ENCODE measurements at places on chromosomes 2 and 18. TPM values are rescaled to one million over a fixed set of nuclear protein-coding genes. Genes with fewer than 3 reads are reported as not detected.
A peak's percentile ranks its signal among the peaks of the same experiment; 100 is the strongest.

GRCh38 chr2:145599756-145600155 is 1079.8 kb upstream of the ZEB2 start:
- peak; percentile 78 for DNase-seq

- no peak for DNase-seq
Observed at GRCh38 chr2:51237626-51238271, 205.8 kb upstream of the NRXN1 start.

DNA sequence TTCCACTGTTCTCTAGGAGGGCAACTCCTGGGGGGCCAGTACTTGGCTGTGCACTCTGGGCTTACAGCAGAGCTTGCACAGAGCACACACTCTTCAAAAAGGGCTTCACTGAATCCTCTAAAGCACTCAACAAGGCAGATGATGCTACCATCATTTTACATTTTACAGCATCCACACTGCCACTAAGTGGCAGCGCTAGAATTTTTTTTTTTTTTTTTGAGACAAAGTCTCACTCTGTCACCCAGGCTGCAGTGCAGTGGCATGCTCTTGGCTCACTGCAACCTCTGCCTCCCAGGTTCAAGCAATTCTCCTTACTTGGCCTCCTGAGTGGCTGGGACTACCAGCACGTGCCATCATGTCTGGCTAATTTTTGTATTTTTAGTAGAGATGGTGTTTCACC is 8.6 kb downstream of the AMMECR1L start:
- no peak for DNase-seq

- DNase-seq, result no peak
Observed at GRCh38 chr2:100601661-100602060, 38.9 kb downstream of the PDCL3 start.

DNA sequence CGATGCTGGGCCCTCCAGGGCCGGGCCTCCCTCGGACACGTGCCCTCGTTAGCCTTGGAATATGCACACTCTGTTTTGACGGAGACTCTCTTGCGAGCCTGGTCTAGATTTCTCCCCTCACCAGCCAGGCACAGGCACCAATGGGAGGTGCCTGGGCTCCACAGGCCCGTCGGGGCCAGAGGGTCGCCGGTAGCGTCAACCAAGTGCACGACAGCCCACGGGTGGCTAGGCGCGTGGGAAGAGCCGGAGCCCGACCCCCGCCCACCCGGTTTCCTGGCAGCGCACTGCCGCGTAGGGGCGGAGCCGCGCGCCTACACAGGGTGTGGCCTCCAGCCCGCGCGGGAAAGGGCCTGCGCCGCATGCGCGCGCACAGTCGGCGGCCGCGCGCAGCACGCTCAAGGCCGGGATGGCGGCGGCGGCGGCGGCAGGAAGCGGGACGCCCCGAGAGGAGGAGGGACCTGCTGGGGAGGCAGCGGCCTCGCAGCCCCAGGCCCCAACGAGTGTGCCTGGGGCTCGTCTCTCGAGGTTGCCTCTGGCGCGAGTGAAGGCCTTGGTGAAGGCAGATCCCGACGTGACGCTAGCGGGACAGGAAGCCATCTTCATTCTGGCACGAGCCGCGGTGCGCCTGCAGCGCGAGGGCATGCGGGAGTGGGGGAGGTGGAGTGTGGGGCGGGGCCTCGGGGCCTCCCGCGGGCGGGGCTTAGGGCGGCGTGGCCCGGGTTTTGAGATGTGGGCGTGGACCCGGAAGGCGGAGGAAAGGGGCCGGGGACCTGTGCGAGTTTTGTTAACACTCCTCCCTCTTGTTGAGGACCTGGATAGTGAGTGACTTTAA is at the start of gene POLE4:
TSS of gene POLE4 (plus strand) at position 370 of the 832 bp plus-strand sequence. CDS start at position 407, 37 bp downstream.
- DNase-seq, result peak; percentile 73

DNA sequence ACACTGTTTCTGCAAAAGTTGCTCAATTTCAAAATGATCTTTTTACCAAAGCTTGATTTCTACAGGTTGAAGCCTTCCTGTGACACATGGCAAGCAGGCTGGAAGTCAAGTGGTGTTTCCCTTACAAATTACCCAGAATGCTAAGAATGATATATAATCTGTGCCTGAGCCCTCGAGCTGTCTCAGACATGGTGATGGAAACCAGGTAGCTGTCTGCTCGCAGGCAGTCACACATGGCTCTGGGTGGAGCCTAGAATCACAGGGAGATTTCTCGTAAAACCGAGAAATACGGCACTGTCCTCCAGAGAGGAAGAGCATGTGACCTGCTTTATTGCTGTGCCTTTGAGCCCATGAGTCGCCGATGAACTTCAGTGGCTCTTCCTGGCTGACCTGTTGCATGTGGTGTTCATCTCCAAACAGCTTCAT is 392.9 kb downstream of the ZNF521 start:
- no peak for DNase-seq

GRCh38 chr2:231935207-231935524 is 9.0 kb upstream of the NPPC start:
- no peak for DNase-seq

DNA sequence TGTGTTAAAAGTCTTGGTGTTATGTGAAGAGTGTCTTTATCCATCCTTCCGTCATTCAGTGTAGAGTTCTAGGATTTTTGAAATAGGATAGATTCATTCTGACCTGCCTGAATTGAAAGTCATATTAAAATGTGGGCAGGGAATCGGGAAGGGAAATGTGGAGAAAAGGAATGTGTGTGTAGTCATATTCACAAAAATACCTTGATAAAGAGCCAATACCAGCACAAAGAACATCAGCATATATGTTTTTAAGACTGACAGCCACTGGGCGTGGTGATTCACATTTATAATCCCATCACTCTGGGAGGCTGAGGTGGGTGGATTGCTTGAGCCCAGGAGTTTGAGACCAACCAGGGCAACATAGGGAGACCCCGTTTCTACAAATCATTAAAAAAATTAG is 188.1 kb downstream of the CAMKMT start:
- DNase-seq, result peak; percentile 70

GRCh38 chr2:191675807-191676721 is 1.9 kb upstream of the NABP1 start:
- no peak for DNase-seq

- DNase-seq, result peak; percentile 14
Observed at GRCh38 chr2:98333922-98334321, 12.3 kb upstream of the CNGA3 start.

DNA sequence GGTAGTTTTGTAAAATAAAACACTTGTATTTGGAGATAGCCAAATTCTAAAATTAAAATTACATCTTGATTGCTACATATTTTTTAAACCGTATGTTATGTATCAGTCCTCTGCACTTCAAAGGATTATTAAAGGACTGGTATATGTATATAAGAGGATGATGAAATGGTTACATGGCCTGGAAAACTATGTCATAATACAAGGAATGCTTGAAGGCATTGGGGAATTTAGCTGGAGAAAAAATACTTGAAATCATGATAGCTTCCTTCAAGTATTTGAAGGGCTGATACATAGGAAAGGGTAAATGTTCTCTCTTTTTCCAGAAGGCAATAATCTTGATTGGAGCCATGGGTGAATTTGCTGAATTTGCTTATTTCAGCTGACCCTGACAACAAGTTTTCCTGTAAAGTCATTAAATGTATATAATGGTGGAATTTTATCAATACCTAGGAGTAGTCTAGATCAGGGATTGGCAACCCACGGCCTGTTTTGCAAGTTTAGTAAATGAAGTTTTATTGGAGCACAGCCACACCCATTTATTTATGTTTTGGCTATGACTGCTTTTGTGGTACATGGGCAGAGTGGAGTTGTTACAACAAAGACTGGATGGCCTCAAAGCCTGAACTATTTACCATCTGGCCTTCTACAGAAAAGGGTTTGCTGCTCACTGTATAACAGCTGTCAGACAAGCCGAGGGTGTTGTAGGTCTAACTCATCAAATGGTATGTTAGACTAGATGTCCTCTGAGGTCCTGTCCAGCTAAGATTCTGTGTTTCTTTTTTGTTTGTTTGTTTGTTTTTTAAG is 34.4 kb downstream of the ACYP2 start:
- DNase-seq, result no peak

DNA sequence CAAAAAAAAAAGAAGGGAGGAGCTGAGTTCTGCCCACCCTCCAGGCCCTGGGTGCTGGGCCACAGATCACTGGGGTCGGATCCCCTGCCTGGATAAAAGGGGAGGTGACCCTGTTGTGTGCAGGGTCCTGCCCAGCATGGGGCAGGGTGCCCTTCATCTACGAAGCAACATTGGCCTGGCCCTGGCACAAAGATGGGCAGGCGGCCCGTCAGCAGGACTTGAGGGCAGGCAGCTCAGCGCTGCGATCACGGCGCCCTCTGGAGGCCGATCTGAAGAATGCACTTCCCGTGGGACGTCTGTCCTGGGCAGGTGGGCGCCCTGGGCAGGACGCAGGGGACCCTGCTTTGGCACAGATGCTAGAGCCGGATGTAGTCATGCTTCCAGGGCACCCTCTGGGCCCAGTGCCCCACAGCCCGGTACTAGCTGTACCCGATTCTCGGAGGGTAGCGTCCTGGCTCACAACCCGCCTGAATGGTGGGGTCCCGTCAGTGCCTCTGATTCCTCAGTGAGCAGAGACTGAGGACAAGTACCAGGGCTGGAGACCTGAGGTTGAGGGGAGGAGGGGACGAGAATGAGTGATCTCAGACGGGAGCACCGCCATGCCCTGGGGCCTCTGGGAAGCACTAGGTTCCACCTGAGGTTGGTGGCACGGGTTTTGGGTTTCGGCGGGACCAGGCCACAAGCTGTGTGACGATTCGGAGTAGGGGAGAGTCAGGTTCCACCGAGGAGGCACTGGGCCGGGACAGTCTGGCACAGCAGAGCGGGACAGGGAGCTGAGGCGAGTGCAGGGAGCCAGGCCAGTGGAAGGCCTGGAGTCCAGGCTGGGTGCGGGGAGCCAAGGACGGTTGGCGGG is 18.0 kb downstream of the ARID5A start:
- no peak for DNase-seq

- peak; percentile 90 for DNase-seq
Observed at GRCh38 chr2:10659898-10660568, 29.7 kb downstream of the NOL10 start.

- no peak for DNase-seq
Observed at GRCh38 chr2:197238043-197238365, 72.6 kb downstream of the ANKRD44 start.

- no peak for DNase-seq
Observed at GRCh38 chr2:105329561-105330495, at the start of gene TGFBRAP1. TGFBRAP1 (minus strand) TSS chr2:105329735; CDS start chr2:105308301, 21,434 bp downstream.

- no peak for DNase-seq
Observed at GRCh38 chr2:85355073-85355410, 473 bp downstream of the ELMOD3 start.

- no peak for DNase-seq
Observed at GRCh38 chr2:27651056-27651455, 12.4 kb downstream of the SUPT7L start.

DNA sequence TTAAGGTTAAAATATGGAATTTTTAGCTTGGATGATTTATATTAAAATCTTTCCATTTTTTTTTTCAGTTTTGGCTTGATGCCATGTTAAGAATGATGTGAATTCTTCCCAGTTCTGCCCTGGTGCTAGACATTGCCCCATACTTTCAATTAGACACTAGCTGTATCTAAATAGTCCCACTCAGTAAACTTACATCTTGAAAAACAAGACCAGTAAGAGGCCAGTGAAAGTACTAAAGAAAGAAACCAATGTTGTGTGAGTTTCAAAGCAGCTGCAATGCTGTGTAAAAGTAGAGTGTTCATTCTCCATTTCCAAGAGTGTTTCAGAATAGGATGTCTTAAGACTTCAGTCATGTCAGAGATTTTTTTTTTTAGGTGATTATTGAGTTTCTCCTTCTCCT is 40.0 kb upstream of the CYBRD1 start:
- DNase-seq, result no peak

- no peak for DNase-seq
Observed at GRCh38 chr18:22846088-22846683, 86.9 kb upstream of the RBBP8 start.

DNA sequence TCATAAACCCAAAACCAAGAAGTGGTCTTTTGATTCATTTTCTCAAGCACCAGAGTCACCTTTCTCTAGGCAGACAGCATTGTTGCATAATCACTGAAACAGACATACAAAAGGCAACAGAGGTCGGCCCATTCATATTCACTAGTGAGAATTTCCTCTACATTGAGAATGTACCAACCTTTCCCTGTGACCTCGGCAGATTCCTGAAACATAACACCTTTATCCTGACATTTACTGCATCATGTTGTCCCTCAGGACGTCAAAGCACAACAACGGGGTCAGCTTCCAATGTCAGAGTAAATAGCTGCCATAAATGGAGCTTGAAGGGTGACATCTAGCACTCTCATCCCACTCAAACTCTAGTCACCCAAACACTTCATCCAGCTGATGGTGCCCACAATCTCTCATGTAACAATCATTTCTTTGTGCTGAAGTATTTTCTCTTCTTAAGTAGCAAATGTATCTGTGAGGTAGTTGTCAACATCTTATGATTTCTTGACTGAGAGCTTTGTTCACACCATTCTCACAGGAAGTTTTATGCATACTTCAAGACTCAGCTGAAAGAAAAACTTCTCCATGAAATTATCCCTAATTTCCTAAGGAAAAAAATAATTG is 802.6 kb upstream of the CHAC2 start:
- DNase-seq, result no peak

DNA sequence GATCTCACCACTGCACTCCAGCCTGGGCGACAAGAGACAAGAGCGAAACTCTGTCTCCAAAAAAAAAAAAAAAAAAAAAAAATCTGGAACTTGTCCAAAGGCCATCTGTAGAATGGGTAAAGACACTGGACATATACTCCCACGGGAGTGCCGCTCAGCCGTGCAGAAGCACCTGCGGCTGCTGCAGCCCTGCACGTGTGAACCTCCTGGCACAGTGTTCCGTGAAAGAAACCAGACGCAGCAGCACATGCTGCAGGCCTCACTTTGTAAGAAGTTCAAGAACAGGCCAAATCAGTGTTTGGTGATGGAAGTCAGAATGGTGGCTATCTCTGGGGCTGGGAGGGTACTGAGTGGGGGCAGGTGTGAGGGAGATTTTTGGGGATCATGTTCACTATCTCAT is 6.5 kb downstream of the CHRND start:
- DNase-seq, result no peak

GRCh38 chr2:113117541-113118262 is 9.7 kb upstream of the IL1RN start:
- peak; percentile 94 for DNase-seq

- DNase-seq, result no peak
Observed at GRCh38 chr18:26448714-26449159, 99.6 kb downstream of the KCTD1 start.

DNA sequence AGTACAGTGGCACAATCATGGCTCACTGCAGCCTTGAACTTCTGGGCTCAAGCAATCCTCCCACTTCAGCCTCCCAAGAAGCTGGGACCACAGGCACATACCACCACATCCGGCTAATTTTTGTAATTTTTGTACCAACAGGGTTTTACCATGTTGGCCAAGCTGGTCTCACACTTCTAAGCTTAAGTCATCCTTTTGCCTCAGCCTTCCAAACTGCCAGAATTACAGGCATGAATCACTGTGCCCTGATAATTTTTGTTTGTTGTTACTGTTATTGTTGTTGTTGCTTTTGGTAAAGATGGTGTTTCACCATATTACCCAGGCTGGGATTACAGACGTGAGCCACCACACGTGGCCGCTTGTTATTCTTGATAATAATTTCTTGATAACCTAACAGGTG is 10.5 kb upstream of the COBLL1 start:
- no peak for DNase-seq

- DNase-seq, result no peak
Observed at GRCh38 chr2:21599417-21599816, 475.6 kb downstream of the TDRD15 start.

GRCh38 chr2:28855193-28855592 is 14.9 kb downstream of the TRMT61B start:
- DNase-seq, result no peak

The REG3A gene
- total RNA-seq, result not detected

The AMER3 gene
- total RNA-seq, result not detected

The INO80D gene
- total RNA-seq, result 21.1 TPM

The CYRIA gene
- 4.9 TPM for total RNA-seq

The C2orf92 gene
- total RNA-seq, result 8.5 TPM

The RAB17 gene
- 1.4 TPM for total RNA-seq

The NDUFB3 gene
- total RNA-seq, result 110 TPM

The MEX3C gene
- 72.2 TPM for total RNA-seq
